ENCODE measurements at places on chromosomes 5 and 9.

- H3K27ac ChIP-seq = no peak overlapping the region
- H3K36me3 ChIP-seq = no peaks in the 10 kb centered on the region
- no peaks in the 10 kb centered on the region for H3K4me1 ChIP-seq
- no peak for DNase-seq
These were observed 5.3 kb downstream of the SLC24A2 start for GRCh38 chr9:19783500-19783899.

DNA sequence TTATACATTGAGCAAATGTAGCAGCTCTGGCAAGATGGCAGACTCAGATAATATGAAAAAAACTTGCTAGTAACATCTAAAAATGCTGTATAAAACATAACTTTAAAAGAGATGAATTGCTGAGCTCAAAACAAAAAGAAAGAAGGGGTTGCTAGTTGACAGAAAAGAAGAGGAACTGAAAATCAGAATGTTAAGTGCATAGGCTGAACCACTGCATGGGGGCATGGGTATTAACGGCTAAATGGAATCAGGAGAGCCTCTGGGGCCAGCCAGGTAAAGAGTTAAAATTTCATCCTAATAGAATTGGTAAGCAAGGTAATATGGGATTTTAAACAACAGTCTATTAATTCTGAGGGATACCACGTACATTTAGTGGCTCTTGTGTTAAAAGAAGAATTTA is 146.8 kb downstream of the SMC2 start:
- H3K36me3 ChIP-seq = no peaks in the 10 kb centered on the region
- no peak overlapping the region for H3K27ac ChIP-seq
- no peaks in the 10 kb centered on the region for H3K27me3 ChIP-seq
- no peak for DNase-seq
- no peak overlapping the region for H3K4me3 ChIP-seq

GRCh38 chr9:115198001-115198400 is 80.0 kb upstream of the TNC start:
- H3K4me1 ChIP-seq = no peaks in the 10 kb centered on the region
- H3K4me3 ChIP-seq = no peak overlapping the region
- H3K27me3 ChIP-seq = peaks cover 24% of the 10 kb centered on the region
- no peak for DNase-seq
- no peak overlapping the region for H3K27ac ChIP-seq

DNA sequence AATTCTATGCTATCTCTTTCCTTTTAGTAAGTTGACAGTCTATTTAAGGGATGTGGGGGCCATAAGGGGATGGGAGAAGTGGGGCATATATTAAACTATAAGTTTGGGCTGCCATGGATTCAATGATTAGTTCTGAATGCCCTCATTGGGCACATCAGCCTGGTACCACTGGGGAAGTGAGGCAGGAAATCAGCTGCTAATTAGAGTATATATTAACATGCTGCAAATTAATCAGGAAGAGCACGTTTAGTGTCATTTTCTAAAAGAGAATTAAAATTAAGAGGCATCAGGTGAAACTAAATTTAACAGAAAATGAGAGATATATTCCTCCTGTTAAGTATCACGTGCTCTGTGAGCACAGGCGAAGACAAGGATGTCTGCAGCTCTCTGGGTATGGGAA is 123.0 kb upstream of the GNA14 start:
- no peak overlapping the region for H3K27ac ChIP-seq
- DNase-seq = no peak
- no peaks in the 10 kb centered on the region for H3K36me3 ChIP-seq
- no peaks in the 10 kb centered on the region for H3K27me3 ChIP-seq
- no peaks in the 10 kb centered on the region for H3K4me1 ChIP-seq

- no peaks in the 10 kb centered on the region for H3K27me3 ChIP-seq
- H3K36me3 ChIP-seq = no peaks in the 10 kb centered on the region
- no peak overlapping the region for H3K27ac ChIP-seq
- no peaks in the 10 kb centered on the region for H3K4me1 ChIP-seq
- DNase-seq = no peak
- no peak overlapping the region for H3K4me3 ChIP-seq
These were observed 121.5 kb upstream of the PCA3 start for GRCh38 chr9:76642701-76643209.

DNA sequence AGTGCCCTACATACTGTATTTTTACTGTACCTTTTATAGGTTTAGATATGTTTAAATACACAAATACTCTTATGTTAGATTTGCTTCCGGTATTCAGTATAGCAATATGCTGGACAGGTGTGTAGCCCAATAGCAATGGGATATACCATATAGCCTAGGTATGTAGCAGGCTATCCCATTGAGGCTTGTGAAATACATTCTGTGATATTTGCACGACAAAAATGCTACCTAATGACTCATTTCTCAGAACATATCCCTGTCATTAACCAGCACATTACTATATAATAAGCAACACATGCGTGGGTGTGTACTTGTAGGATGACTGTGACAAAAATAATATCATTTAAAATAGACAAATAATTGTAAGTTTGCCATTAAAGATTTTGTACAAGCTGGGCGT is 208.8 kb downstream of the MRPS30 start:
- no peak overlapping the region for H3K27ac ChIP-seq
- no peaks in the 10 kb centered on the region for H3K36me3 ChIP-seq
- H3K27me3 ChIP-seq = no peaks in the 10 kb centered on the region
- DNase-seq = no peak

- peaks cover 16% of the 10 kb centered on the region for H3K36me3 ChIP-seq
- H3K27ac ChIP-seq = no peak overlapping the region
- H3K4me3 ChIP-seq = no peak overlapping the region
These were observed 8.9 kb upstream of the DPP7 start for GRCh38 chr9:137123468-137123837.

- peak overlapping the region; percentile 72 for H3K27ac ChIP-seq
- peaks cover 18% of the 10 kb centered on the region for H3K36me3 ChIP-seq
- peak overlapping the region; percentile 21 for H3K4me3 ChIP-seq
- H3K4me1 ChIP-seq = peaks cover 10% of the 10 kb centered on the region
These were observed 22.7 kb downstream of the SWI5 start for GRCh38 chr9:128298535-128299482.

DNA sequence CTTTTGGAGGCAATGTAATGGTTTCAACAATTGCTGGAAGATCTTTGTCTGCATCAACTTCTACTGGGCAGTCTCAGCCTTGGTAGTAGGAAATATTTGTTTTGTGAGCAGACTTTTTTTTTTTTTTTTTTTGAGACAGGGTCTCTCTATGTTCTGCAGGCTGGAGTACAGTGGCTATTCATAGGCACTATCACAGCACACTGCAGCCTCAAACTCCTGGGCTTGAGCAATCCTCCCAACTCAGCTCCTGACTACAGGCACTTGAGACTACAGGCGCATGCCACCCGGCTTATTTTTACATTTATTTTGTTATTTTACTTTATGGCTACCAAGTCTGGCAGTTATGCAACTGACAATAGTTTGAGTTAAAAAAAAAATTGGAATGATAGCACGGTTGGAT is 187.3 kb downstream of the SNX18 start:
- H3K4me3 ChIP-seq = no peak overlapping the region
- DNase-seq = no peak
- H3K27me3 ChIP-seq = no peaks in the 10 kb centered on the region
- peaks cover 34% of the 10 kb centered on the region for H3K4me1 ChIP-seq
- H3K27ac ChIP-seq = no peak overlapping the region
- peaks cover 6% of the 10 kb centered on the region for H3K36me3 ChIP-seq

DNA sequence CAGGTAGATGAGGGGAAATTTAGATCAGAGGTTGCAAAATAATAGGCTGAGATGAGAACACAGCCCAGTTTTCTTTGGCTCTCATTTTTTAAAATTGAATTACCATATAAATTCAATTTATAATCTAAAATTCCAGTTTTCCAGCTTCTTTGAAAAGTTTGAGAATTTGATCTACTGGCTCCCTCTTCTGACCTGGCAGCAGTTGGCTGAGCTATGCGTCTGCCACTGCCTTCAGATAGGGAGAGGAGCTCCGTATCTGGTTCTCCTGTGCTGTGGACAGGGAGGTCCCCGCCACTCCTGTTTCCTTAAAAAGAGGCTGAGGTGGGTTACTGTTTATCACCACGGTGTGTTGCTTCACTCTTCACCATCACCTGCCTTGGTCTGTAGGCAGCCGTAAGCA is 103.7 kb downstream of the ARHGAP26 start:
- H3K36me3 ChIP-seq = peaks cover 31% of the 10 kb centered on the region
- DNase-seq = no peak
- H3K27me3 ChIP-seq = no peaks in the 10 kb centered on the region
- peak overlapping the region; percentile 15 for H3K4me3 ChIP-seq

GRCh38 chr5:63439537-63439936 is 522.7 kb downstream of the HTR1A start:
- H3K36me3 ChIP-seq = no peaks in the 10 kb centered on the region
- no peaks in the 10 kb centered on the region for H3K27me3 ChIP-seq
- H3K27ac ChIP-seq = peak overlapping the region; percentile 49
- no peak overlapping the region for H3K4me3 ChIP-seq
- H3K4me1 ChIP-seq = peaks cover 27% of the 10 kb centered on the region
- DNase-seq = peak; percentile 4

DNA sequence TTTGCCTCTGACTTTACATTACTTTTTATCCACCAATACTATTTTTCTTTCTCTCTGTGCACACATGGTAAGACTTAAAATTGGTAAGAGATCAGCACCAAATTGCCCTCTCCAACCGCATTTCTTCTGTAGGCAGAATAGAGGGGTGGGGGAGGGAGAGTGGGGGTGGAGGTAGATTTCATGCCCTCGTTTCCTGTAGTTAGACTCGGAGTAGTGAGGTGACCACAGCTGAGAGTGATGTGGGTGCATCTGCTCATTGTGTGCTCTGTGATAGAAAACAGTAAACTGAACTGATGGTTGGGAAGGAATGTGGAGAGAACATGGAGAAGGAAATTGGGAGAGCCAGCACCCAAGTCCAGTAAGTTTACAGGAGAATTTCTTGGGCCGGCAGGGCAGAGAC is 498.3 kb downstream of the IRX1 start:
- no peak overlapping the region for H3K4me3 ChIP-seq
- H3K27ac ChIP-seq = no peak overlapping the region
- H3K36me3 ChIP-seq = no peaks in the 10 kb centered on the region
- DNase-seq = no peak
- no peaks in the 10 kb centered on the region for H3K4me1 ChIP-seq

GRCh38 chr9:34417734-34418133 is 40.6 kb downstream of the FAM219A start:
- no peaks in the 10 kb centered on the region for H3K4me1 ChIP-seq
- H3K27ac ChIP-seq = no peak overlapping the region
- H3K36me3 ChIP-seq = no peaks in the 10 kb centered on the region
- no peak overlapping the region for H3K4me3 ChIP-seq
- no peaks in the 10 kb centered on the region for H3K27me3 ChIP-seq

- H3K36me3 ChIP-seq = no peaks in the 10 kb centered on the region
- no peak overlapping the region for H3K27ac ChIP-seq
- H3K4me1 ChIP-seq = peaks cover 4% of the 10 kb centered on the region
- H3K27me3 ChIP-seq = no peaks in the 10 kb centered on the region
- no peak for DNase-seq
- no peak overlapping the region for H3K4me3 ChIP-seq
These were observed 47.8 kb upstream of the NR5A1 start for GRCh38 chr9:124555043-124555442.

DNA sequence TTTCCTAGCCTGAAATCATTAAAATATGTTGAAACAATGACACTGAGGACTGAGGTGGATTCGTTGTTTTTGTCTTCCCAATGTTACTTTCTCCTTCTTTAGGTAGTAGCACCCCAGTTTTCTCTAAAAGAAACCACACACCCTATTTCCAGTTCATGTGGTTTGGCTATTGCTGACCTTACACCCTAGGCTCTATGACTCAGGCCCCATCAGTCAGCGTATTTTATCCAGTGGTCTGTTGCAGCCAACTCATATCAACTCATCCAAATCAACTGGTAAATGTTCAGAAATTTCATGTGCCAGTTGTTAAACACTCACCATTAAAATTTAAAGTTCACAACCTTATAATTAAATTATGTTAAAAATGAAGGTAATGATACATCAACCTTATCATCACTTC is 44.6 kb upstream of the NFIB start:
- H3K4me1 ChIP-seq = peaks cover 2% of the 10 kb centered on the region
- no peak for DNase-seq
- H3K4me3 ChIP-seq = no peak overlapping the region
- H3K27me3 ChIP-seq = no peaks in the 10 kb centered on the region

DNA sequence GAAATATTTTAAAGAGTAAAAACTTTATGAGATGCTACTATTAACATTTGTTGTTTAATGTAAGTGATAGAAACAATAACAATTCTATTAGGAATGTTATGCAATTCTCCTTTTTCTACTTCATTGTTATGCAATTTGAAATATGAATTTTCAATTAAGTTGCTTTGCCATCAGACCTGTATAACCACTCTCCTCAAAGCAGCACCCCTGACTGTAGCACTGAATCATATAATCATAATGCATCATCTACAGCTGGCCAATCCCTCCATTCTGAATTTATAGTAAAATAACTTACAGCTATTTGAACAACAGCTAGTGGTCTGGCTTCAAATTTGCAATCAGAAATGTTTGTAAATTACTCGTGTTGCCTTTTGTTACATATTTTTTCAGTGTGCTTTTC is 29.2 kb downstream of the FBXO4 start:
- H3K36me3 ChIP-seq = no peaks in the 10 kb centered on the region
- H3K27me3 ChIP-seq = no peaks in the 10 kb centered on the region
- DNase-seq = no peak
- no peak overlapping the region for H3K4me3 ChIP-seq
- H3K27ac ChIP-seq = no peak overlapping the region

- H3K27me3 ChIP-seq = no peaks in the 10 kb centered on the region
- H3K27ac ChIP-seq = no peak overlapping the region
- no peaks in the 10 kb centered on the region for H3K36me3 ChIP-seq
- no peak for DNase-seq
- no peaks in the 10 kb centered on the region for H3K4me1 ChIP-seq
These were observed 76.4 kb downstream of the SMIM15 start for GRCh38 chr5:61085885-61086284.

DNA sequence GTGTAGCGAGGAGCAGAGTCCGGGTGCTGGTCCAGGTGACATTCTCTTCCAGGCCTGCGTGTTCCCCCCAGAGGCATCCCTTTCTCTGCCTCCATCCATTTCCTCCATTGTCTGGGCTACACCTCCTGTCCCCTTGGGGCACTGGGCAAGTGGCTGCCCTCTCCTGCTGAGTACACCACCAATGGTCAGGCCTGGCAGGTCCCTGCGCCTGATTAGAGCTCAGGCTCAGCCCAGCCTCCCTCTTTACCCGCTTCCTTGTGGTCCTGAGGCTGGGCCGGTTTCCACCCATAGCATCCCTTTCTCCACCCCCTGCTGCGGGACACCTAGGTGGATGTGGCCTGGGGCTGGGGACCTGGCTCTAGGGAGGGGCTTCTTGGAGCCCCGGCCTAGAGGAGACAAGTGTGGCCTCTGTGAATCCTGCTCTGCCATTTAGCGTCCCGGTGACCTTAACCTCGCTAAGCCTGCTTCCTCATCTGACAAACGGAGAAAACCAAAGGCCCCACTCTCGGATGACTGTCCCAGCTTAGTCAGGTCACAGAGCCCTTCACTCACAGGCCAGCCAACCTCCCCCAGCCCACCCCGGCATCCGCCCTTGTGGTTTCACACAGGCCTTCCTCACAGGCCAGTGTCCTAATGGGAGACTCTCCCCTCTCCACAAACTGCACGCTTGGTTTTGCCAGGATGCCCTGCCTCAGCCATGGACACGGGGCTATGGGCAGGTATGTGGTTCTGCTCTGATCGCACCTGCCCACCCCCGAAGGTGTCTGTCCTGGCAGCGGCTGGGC is 12.9 kb downstream of the DOLPP1 start:
- H3K36me3 ChIP-seq = peaks cover 12% of the 10 kb centered on the region
- H3K27me3 ChIP-seq = no peaks in the 10 kb centered on the region
- H3K27ac ChIP-seq = no peak overlapping the region
